GM23338 (cell line): ENCODE measurements at places on chromosomes 1 and 21.
A peak's percentile ranks its signal among the peaks of the same experiment; 100 is the strongest.

DNA sequence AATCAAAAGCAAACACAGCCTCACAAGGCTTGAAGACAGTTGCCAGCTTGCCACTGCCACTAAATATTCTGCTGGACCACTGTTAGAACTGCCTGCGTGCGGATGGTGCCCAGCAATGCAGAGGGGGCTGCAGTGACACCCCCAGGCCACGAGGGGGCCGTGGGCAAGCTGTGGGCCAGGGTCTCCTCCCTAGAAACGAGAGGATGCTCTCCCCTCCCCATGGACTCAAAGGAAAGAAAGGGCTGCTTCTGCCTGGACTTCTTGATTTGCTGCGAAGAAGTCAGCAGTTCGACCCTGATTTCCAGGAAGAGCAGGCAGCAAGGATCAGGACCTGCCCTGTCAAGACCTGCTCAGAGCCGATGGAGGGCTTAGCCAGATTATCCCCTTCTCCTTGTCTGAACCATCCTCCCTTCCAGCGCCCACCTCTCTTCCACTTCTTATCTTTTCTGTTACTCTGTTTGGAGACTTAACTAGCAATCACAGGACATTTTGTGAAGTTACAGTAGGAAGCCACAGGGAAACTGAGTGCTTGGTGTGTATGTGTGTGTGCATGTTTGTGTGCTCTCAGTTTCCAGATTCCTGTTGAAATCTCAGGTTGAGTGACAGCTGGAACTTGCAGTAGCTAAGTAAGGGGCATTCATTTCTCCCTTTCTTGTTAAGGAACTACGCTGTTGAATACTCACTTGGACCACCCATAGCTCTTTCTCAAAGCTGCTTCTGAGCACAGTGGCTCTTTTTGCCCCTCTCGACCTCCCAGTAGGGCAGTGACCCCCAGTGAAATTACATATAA lies 2.7 kb downstream of the MAN1C1 start:
- peak; percentile 84 for DNase-seq

DNA sequence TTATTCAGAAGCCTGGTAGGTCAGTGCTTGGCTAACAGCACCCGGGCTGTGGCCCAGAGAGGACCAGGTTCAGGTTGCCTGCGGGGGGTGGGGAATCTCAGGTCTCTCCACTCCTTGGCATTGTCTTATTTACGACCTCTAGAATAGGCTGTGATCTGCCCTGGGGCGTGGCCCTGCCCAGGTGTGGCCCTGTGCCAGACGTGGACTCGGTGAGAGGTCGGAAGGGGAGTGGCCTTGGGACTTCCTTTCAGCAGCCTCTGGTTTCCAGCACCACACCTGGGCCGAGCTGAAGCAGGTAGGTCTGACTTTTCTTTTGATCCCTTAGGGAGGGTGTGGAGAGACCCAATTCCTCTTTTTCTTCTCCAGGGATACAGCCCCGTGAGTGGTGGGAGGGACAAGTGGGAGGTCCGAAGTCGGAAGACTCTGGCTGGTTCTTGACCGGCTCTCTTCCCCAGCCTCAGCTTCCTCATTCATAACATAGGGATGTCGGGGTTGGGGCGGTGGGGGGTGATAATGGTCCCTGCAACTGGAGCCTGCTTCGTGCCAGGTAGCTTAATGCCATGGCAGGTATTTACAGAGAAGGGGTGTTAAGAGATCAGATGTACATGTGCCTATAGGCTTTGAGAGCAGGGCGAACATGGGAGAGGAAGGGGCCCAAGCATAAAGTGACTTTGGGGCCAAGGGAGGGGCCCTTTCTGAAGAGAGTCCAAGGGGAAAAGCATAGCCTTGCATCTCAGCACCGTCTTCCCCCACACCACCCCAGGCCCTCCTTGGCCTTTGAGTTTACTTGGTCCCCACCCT lies 16.5 kb downstream of the ACOT11 start:
- DNase-seq: peak; percentile 43

- DNase-seq: no peak
Measured at GRCh38 chr1:7410156-7410555, 360.9 kb upstream of the VAMP3 start.

DNA sequence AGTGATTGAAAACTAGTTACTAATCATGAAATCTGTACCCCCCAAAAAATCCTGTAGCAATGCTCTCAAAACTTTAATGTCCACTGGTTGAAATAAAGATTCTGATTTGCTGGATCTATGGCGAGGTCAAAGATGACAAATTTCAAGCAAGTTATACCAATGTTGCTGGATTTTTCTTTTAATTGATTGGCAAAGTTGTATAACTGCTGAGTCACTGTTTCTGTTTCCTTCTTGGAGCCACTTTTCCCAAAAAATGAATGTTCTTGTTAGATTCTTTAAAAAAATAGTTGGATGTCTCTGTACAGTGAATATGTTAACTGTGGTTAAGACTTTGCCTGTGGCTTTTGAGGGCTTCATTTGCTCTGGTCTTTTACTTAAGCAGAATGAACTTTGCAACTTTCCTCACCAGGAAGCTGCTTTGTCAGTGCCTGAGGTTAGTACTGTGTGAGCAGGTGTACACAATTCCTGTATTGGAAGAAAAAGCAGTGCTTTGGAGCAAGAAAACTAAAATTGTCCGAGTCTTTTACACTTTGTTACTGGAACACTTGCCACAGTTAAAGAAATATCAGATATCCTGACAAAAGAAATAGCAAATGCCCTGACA lies 1211.9 kb downstream of the MRPL39 start:
- no peak for DNase-seq

GRCh38 chr1:1597275-1597930 lies 2.5 kb downstream of the FNDC10 start:
- DNase-seq: peak; percentile 76

- peak; percentile 50 for DNase-seq
Measured at GRCh38 chr1:57423656-57424211, at the start of gene DAB1. Gene DAB1 (minus strand): TSS chr1:57424060. CDS start chr1:57291030, 133,030 bp downstream.

GRCh38 chr1:65792669-65793358 lies at the start of gene PDE4B:
Gene PDE4B (plus strand): TSS chr1:65792895.
- DNase-seq: peak; percentile 65

- DNase-seq: peak; percentile 76
Measured at GRCh38 chr1:92817986-92818764, 13.7 kb upstream of the RPL5 start.

DNA sequence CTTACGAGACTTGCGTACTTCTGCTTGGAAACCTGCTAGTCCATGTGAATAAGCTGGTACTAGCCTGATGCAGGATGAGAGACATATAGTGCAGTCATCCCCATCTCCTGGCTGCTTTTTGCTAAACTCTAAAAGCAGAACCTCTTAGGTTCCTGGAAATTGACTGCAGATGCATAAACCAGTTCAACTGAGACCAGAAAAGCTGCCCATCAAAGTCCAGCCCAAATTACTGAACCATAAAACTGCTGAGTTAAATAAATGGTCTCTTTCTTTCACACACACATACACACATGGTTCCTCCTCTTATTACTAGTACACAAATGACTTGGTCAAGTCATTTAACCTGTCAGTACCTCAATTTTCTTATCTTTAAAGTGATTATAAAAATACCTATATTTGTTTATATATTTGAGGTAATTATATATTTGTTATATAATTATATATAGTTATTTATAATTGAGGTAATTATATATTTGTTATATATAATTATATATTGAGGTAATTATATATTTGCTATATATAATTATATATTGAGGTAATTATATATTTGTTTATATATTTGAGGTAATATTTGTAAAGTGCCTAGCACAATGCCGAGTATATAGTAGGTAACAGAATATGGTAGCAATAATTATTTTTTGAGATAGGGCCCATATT lies 25.2 kb upstream of the RABGAP1L start:
- DNase-seq: no peak

GRCh38 chr1:6953907-6954364 lies 168.7 kb downstream of the CAMTA1 start:
- DNase-seq: no peak

GRCh38 chr1:52857443-52857842 lies 14.9 kb downstream of the ZYG11A start:
- DNase-seq: no peak

- DNase-seq: no peak
Measured at GRCh38 chr1:74199504-74199903, 1.5 kb downstream of the FPGT start.

- no peak for DNase-seq
Measured at GRCh38 chr1:210663730-210664573, 335.2 kb downstream of the HHAT start.

DNA sequence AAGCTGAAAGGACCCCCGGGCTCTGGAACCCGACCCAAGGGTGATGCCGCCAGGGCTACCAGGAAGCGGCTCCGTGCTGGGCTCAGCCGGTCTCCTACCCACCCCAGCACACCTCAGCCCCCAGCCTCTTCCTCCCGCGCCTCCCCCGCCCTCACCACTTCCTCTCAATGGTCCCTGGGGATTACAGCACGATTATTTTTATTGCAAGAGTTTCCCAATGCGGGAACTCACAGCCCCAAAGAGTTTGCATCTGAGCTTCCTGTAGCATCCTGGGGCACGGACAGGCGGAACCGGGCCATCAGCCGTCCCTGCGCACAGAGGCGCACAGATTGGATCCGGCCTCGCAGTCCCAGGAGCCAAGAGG lies 8.7 kb upstream of the SLX9 start:
- peak; percentile 57 for DNase-seq

DNA sequence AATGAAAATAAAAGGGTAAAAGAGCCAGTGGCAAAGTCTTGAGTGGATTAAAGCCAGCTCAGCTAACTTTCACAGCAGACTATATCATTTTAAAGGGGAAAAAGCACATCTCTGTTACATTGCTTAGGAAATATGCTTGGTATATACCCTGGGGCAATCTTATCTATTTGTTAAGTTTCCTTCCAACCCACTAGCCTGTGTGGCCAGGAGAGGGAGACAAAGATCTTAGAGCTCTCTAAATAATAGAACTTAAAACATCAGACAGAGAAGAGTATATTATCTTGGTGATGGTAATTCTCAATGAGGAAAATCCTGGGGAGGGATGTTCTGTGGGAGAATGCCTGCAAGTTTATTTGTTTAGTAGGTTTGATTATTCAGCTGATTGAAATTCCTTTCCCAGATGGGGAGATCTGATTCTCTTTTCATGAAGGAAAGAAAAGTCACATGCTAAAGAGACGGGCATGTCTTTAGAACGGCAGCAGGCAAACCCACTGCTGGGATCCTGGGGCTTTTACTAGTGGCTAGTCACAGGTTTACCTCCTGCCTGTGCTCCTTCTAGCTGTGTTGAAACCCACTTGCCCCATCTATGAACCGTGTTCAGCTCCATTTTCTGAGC lies 3.6 kb downstream of the KCNE2 start:
- DNase-seq: peak; percentile 90

GRCh38 chr1:174166530-174167264 lies 7.4 kb downstream of the RABGAP1L start:
- DNase-seq: no peak

GRCh38 chr1:231702804-231703203 lies 76.2 kb downstream of the DISC1 start:
- DNase-seq: no peak

GRCh38 chr1:217626321-217626720 lies 4.6 kb downstream of the GPATCH2 start:
- no peak for DNase-seq

GRCh38 chr1:111204983-111205713 lies 4.7 kb upstream of the DENND2D start:
- DNase-seq: no peak

GRCh38 chr1:178958491-178958890 lies 67.2 kb upstream of the FAM20B start:
- DNase-seq: no peak

DNA sequence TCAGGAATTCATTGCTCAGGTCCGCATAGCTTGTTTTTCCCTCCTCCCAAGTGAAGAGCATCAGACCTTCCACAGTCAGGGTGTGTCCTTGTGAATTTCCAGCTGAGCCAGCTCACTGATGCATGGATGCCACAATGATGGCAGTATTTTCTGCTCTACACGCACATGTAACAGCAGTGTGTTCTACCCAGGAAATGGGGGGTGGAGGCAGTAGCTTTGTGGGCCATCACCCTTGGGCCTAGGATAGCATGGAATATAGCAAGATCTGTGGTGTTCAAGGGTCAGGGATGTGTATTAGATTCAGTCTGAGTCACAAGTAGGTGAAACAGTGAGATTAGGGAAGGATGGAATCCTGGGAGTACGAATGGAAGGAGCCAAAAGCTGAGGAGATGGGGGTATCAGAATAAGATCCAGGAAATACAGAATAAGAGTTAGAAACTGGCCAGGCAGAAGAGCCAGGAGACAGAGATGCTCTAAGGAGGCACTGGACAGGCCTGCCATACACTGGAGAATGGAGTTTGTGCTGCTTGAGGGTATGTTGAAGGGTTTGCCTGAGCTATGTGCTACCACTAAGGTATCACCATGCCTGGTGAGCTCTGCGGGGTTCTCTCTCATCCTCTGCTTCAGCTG lies 90.6 kb upstream of the CNIH3 start:
- DNase-seq: no peak

GRCh38 chr21:31318971-31319370 lies 25.1 kb downstream of the TIAM1 start:
- DNase-seq: no peak

DNA sequence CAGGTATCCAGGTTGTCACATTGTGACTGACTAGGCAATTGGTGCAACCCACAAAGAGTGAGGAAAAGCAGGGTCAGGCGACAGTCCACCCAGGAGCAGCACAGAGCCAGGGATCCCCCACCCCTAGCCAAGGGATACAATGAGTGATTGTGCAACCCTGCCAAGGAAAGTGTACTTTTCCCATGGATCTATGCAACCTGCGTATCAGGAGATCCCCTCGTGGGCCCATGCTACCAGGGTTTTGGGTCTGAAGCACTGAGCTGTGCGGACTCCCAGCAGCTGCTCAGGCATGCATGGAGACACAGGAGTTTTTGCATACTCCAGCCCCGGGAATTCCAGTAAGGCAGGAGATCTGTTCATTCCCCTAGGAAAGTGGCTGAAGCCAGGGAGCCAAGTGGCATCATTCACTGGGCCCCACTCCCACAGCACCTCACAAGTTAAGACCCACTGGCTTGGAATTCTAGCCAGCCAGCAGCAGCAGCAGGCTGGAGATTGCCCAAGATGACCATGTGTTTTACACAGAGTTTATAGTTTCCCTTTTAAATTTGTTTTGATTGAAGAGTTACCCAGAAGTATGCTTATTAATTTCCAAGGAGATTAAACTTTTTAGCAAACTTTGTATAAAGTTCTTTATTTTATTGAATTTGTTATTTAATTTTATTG lies 136.0 kb downstream of the LTN1 start:
- peak; percentile 51 for DNase-seq

DNA sequence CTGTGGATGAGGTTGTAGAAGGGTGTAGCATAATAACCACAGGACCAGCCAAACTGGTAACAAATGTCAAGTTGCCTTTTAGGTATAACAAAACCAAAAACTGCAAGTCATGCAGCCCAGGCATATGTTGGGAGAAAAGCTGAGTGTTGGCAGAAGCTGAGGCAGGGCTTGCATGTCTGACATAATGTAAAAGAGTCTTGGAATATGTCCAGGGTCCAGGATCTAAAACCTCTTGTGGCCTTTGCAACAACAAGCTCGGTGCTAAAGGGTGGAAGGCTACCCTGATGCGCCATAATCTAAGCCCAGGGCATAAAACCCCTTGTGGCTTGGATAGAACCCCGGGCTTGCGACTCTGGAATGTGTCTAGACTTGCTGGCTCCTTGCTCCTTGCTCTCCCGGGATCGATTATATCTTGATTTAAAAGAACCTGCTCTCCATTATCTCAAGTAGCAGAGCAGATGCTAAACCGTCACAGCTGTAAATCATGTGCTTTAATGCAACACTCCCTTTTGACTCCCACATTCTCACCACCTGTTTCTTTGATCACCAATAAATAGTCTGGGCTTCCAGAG lies 26.5 kb upstream of the SLC35A3 start:
- DNase-seq: no peak

GRCh38 chr1:37035796-37036666 lies 1.7 kb upstream of the GRIK3 start:
- peak; percentile 87 for DNase-seq

- DNase-seq: no peak
Measured at GRCh38 chr1:51498924-51499323, 20.1 kb downstream of the EPS15 start.
